ENCODE measurements at places on chromosomes 6 and 20.

GRCh38 chr6:53857318-53858094 is 62.7 kb downstream of the LRRC1 start:
- DNase-seq: no peak

- DNase-seq: peak; percentile 14
Measured at GRCh38 chr20:20786428-20786827, 74.0 kb upstream of the RALGAPA2 start.

- DNase-seq: no peak
Measured at GRCh38 chr6:107602321-107603005, 112.5 kb downstream of the SOBP start.

- no peak for DNase-seq
Measured at GRCh38 chr6:37054580-37054979, 49.1 kb downstream of the FGD2 start.

DNA sequence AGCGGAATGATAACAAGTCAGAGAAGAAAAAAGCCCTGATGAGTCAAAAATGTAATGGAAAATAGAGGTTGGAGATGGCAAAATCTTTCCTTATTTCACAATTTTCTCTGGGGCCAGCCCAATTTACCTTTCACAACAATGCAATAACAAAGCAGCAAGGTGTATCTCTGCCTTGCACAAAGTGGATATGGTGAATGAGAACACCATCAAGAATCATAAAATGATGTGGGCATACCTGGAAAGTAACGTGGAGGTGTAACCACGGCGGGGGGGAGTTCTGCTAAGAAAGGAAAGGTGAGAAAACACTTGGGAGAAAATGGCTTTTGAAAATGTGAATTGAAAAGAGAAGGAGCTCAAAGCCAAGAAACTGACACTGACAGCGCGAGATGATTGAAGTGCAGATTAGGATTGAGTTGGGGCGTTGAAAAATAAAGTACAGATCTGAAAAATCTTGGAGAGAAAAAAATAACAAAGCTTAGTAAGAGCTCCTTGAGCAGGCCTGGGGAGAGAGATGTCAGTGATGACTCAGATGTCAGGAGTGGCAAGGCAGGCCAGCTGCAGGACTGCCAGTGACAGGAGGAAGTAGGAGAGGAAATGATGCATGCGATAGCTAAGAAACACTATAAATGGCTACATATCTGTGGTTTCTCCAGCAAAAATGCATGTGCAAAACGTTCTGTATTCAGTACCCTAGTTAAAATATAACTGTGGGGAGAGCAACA is 26.2 kb downstream of the ARHGAP18 start:
- DNase-seq: peak; percentile 91

GRCh38 chr20:36467076-36467999 is 74.0 kb upstream of the MYL9 start:
- DNase-seq: no peak

DNA sequence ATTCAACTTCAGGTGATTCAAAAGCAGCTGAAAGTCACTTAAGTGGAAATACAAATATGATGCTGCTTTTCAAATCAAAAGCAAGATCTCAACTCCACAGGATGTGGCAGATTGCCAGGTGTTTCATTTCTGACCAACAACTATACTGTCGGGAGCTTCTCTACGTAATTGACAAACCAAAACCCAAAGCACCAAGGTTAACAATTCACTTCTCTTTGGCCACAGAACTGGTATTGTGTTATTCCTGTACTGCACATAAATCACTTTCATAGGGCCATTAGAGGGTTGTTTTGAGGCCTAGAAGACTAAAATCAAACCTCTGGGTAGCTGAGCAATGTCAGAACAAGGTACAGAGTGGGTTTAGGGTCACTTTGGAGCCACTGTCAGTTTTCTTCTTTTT is 169.7 kb downstream of the HAO1 start:
- no peak for DNase-seq

GRCh38 chr6:170176898-170177771 is 113.7 kb downstream of the DLL1 start:
- DNase-seq: no peak

DNA sequence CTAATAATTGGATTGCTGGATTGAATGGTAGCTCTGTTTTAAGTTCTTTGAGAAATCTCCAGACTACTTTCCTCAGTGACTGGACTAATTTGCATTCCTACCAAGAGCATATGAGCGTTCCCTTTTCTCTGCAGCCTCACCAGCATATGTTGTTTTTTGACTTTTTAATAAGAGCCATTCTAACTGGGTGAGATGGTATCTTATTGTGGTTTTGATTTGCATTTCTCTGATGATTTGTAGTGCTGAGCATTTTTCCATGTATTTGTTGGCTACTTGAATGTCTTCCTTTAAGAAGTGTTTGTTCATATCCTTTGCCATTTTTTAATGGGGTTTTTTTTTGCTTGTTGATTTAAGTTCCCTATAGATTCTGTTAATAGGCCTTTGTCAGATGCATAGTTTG is 94.7 kb upstream of the AHI1 start:
- no peak for DNase-seq

GRCh38 chr6:57134954-57135353 is 37.2 kb upstream of the BAG2 start:
- no peak for DNase-seq

GRCh38 chr20:50586531-50587232 is 76.5 kb downstream of the PTPN1 start:
- no peak for DNase-seq

- DNase-seq: no peak
Measured at GRCh38 chr20:44494681-44495080, 19.0 kb downstream of the TTPAL start.

- no peak for DNase-seq
Measured at GRCh38 chr20:25083141-25083772, 1.3 kb upstream of the VSX1 start.

DNA sequence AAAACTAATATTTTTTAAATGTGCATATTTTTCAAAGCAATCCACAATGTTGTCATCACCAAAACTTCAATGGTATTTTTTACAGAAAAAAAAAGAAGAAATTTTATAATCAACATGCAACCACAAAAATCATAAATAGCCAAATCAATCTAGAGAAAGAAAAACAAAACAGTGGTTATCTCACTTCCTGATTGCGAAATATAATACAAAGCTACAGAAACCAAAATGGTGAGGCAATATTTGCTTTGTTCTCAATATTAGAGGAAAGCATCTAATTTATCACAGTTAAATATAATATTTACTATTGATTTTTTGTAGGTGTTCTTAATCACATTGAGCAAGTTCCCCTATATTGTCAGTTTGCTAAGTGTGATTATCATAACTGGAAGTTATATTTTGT is 720.7 kb upstream of the ADGRB3 start:
- no peak for DNase-seq

DNA sequence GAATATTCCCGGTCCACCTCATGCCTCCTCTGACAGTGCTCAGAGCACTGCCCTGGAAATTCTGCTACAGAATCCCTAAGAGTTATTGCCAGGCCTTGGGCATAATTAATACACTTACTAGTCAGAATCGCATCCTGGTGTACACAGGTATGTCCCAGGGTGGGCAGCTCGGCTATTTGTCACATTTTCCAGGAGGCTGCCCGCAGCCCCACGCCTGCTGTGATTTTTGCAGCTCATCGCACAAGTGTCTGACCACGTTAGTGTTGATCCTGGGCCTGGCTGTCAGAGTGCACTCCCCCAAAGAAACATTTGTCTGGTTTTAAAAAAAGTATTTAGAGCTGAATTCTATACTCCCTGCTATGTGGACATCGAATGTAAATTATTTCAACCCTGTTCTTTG is 105.4 kb downstream of the CD83 start:
- DNase-seq: no peak

DNA sequence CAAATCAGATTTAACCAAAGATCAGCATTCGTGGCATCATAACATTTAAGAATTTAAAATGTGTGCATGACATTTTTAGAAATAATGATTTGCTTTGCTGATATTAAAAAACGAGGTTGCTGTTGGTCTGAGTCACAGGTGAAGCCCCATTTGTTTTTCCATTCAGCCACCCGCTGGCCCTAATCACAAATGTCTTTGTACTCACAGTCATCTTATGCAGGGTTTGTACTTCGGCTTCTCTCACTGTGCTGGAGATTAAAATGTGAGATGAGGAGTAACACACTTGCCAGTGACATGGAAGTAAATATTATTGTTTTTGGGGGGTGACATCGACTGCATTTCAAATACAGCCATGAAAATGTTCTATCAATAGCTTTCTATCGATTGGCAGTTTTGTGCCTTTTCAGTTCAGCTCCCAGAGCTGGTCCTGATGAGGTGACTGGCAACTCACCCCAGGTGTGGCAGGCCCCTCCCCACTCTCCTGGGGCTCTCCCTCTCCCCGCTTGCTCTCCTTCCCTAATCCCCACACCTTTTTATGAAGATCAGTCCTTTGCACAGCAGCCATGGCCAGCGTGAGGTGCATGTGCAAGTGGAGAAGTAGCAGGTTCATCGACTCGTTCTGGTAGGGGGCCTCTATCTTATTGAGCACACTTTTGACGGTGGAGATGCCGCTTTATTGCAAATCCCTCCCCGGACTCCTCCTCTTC is 58.8 kb upstream of the FUCA2 start:
- DNase-seq: no peak

GRCh38 chr20:45993197-45993951 is 15.3 kb upstream of the MMP9 start:
- DNase-seq: no peak

DNA sequence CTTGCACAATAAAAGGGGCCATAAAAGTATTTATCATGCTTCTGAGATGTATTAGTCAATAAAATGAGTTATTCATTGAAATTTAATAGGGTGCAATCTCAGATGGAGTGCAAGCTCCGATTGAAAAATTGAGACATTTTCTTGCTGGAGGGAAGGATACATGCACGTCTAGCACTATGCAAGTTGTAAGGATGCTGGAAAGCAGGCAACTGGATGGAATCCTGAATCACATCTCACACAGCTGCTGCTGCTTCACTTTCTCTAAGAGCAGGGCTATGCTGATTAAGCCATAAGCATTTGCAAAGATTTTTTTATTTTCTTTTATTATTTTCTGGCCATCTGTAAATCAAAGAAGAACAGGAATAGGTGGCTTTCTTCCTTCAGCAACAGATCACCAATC is 308.8 kb upstream of the EPHA7 start:
- DNase-seq: no peak

DNA sequence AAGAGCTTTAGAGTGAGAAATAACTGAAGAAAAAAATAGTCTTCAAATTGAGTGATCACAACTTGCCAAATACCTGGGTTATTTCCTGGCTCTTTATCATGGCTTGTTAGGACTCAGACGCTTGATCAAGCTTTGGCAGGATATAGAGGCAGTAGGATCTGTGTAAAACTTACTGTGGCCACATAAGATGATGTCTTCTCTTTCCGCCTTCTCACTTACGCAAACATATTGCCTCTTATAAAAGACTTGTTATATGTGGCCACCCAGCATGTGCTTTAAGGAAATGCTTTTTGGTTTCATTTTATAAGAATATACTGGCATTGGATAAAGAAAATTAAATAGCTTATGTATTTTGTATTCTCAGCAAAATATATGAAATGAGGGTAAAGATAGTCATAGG is 101.8 kb upstream of the AKIRIN2 start:
- no peak for DNase-seq

- DNase-seq: no peak
Measured at GRCh38 chr6:118588626-118589025, 40.5 kb downstream of the PLN start.

- no peak for DNase-seq
Measured at GRCh38 chr20:58459058-58459750, 56.0 kb downstream of the APCDD1L start.

DNA sequence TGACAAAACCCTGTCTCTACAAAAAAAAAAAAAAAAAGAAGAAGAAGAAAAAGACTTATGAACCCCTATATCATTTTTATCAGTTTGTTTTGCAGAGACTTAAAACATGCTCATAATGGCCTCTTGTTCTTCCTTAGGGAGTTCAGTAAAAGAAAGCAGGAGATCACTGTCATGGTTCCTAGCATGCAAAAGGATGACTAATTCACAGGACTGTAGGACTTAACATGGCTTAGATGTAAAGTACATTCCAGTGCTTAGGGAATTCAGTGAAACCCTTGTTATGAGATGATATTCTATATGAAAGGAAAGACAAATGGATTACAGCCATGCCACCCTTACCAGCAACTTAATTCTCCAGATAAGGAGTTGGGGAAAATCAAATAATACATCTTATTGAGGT is 29.5 kb downstream of the EEF1A1 start:
- DNase-seq: no peak

GRCh38 chr20:6686171-6686570 is 81.3 kb upstream of the BMP2 start:
- DNase-seq: no peak

DNA sequence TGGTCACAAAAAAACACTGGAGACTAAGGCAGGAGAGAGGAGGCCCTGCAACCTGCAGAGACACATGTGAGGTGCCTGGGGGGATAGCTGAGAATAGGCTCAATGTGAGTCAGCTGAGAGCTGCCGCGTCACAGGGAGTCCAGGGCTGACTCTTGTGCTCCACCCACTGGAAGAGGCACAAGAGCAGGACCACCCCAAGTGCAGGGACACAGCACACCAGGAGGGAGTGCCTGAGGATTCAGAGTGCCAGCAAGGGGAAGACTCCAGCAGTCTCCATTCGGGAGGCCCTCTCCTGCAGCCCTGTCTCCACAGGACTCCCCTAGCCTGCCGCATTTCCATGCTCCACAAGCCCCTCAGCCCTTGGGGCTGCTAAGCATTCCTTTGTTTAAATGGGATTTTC is 105.5 kb downstream of the HUS1B start:
- DNase-seq: peak; percentile 4

DNA sequence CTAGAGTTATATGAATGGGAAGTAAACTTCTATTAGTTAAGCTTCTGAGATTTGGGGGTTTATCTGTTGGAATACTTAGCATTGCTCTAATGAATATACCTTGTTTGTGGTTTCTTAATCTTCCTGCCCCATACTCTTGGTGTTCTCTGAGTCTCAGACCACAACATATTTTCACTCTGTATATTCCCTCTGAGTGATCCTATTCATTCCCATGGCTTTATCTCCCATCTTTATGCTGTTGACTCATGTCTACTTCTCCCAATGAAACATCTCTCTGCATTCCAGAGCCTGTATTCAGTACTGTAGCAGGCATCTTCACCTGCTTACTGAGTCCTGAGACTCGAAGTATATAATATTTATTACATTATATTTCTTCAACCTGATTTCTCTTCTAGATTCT is 283.7 kb upstream of the MAP3K7 start:
- DNase-seq: no peak

DNA sequence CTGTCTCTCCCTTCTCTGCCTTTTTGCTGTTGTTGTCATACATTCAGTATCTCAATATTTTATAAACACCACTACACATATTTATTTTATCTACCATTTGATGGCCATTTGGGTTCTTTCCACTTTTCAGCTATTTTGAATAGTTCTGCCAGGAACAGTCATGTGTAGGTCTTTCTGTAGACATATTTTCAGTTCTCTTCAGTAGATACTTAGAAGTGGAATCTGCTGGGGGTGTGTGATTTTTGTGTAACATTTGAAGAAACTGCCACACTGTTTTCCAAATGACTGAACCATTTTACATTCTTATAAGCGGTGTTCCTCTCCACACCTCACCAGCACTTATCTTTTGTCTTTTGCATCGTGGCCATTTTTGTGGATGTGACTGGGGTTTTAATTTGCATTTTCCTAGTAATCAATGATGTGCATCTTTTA is 197.7 kb downstream of the ARID1B start:
- DNase-seq: no peak

Data from hematopoietic multipotent progenitor cell treated with erythropoietin and hydrocortisone succinate and interleukin-3 and kit ligand, for 8 days (in vitro differentiated cells).